ENCODE measurements at places on chromosomes 3 and 15. TPM values are rescaled to one million over a fixed set of nuclear protein-coding genes. Genes with fewer than 3 reads are reported as not detected.

Gene TRIM71
- total RNA-seq = 21.0 TPM

Gene MOBP
- total RNA-seq = 8.5 TPM

DNA sequence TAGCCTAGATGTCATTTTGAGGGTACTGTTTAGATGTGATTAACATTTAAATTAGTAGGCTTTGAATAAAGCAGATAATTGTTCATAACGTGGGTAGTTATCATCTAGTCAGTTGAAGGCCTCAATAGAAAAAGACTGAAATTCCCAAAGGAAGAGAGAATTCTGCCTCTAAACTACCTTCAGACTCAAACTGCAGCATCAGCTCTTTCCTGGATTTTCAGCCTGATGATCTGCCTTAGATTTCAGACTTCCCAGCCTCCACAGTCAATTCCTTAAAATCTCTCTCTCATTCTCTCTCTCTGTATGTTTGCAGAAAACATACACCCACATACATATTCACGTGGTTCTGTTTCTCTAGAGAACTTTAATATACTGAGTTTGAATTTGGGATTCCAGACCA lies 58.0 kb upstream of the MBNL1 start:
- H3K4me3 ChIP-seq = no peak overlapping the region
- H3K4me1 ChIP-seq = no peaks in the 10 kb centered on the region
- H3K27ac ChIP-seq = no peak overlapping the region
- H3K36me3 ChIP-seq = no peaks in the 10 kb centered on the region
- DNase-seq = no peak

Gene ERC2
- 1.9 TPM for total RNA-seq

Gene PLOD2
- total RNA-seq = 13.4 TPM
